RCC 7860 (cell line): ENCODE measurements at places on chromosomes 1 and 21.

DNA sequence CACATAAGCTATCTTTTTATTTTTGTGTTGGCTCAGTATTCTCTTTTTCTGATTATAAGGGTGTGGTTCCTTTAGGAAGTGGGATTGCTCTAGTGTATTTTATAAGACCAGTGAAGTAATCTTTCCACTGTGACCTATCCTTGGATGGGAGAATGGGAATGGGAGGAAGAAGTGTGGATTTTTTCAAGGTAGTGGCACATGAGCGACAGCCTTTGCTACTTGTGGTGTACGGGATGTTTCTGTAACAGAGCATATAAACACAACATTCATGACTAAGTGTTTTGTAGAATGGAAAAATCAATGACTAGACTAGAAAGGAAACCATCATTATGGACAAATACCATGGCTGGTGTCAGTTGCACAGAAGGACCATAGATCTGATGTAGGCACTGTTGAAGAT, 209.6 kb downstream of the GIPC2 start:
- DNase-seq = no peak

- DNase-seq = no peak
Measured at GRCh38 chr1:229842302-229843255, 216.5 kb downstream of the URB2 start.

DNA sequence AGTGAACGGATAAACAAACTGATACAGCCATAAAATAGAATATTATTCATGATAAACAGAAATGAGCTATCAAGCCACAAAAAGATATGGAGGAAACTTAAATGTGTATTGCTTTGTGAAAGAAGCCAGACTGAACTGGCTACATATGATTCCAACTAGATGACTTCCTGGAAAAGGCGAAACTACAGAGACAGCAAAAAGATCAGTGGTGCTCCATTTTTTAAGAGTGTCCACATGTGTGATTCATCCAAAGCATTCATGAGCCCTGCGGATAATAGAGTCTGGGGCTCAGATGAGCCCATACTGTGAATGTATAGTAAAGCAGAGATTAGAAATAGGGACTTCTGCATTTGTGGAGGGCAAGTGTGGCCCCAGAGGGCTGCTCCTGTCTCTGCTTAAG, 7.8 kb upstream of the TMEM222 start:
- DNase-seq = no peak

- DNase-seq = no peak
Measured at GRCh38 chr1:37901191-37901892, 42.0 kb upstream of the MTF1 start.

DNA sequence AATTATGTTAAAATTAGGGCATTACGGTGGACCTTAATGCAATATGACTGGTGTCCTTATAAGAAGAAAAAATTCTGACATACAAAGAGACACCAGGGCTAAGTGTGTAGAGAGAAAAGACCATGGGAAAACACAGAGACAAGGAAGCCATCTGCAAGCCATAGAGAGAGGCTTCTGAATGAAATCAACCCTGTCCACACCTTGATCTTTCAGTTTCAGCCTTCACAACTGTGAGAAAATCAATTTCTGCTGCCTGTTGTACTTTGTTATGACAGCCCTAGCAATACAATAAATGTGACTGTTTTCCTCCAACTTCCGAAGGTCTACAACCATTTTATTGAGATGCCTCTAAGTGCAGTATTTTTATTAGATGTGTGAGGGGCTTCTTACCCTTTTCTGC, 1407.2 kb downstream of the MRPL39 start:
- DNase-seq = no peak

GRCh38 chr1:54809496-54810074, 8.5 kb upstream of the TTC22 start:
- DNase-seq = no peak

DNA sequence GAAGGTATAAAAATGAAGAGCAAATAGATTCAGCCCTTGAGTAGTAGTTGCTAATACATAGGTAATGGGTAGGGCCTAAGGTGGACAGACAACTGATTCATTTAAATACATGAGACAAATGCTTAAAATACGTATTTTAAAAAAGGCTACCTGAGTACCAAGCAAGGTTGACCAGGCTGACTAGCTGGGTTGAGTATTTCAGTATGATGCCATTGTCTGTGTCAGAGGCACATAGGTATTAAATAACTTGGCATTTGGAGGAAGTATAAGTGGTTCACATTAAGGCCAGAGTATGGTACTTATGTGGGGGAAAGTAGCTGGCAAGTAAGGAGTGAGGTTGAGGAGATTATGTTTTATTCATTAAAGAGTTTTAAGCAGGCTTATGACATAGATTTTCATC, 19.4 kb downstream of the NEK7 start:
- no peak for DNase-seq

GRCh38 chr1:201900476-201900875, 11.8 kb downstream of the SHISA4 start:
- DNase-seq = no peak

- DNase-seq = no peak
Measured at GRCh38 chr1:202317941-202318925, 23.5 kb downstream of the UBE2T start.
